ENCODE measurements at places on chromosomes 1 and 21.
A peak's percentile ranks its signal among the peaks of the same experiment; 100 is the strongest.

DNA sequence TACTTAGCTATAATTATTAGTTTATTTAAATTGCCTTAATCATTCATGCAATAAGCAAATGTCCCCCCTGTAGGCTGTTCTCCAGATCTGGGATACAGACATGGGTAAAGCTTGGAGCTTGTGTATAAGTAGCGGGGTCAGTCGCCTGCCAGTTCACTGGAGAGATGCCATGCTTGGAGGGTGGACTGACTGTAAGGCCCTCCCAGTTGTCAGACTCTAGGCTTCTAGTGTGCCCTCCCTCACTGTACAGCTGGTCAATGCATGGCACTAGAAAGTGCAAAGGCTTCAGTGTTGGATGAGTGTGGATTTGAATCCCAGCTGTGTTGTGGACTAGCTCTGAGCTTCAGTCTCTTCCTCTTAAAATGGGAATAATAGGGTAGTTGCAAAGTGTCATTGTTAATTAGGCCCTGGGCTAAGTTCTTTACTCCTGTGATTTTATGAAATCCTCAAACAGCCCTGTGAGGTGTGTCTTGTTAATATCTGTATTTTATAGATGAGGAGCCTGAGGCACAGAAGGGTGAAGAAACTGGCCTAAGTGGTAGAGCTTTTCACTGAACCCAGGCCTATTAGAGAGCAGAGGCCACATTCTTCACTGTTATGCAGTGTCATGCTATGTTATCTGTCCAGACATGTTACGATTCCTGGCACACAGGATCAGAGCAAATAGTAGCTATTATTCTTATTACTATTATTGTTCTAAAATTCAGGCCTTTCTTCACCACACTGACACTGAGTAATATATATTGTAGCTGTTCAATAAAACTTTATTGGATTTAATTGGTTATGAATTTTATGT is 85.9 kb downstream of the ROR1 start:
- peaks cover 6% of the 10 kb centered on the region for H3K4me1 ChIP-seq
- H3K4me3 ChIP-seq = no peak overlapping the region
- DNase-seq = no peak
- no peak overlapping the region for H3K27ac ChIP-seq
- H3K36me3 ChIP-seq = no peaks in the 10 kb centered on the region

DNA sequence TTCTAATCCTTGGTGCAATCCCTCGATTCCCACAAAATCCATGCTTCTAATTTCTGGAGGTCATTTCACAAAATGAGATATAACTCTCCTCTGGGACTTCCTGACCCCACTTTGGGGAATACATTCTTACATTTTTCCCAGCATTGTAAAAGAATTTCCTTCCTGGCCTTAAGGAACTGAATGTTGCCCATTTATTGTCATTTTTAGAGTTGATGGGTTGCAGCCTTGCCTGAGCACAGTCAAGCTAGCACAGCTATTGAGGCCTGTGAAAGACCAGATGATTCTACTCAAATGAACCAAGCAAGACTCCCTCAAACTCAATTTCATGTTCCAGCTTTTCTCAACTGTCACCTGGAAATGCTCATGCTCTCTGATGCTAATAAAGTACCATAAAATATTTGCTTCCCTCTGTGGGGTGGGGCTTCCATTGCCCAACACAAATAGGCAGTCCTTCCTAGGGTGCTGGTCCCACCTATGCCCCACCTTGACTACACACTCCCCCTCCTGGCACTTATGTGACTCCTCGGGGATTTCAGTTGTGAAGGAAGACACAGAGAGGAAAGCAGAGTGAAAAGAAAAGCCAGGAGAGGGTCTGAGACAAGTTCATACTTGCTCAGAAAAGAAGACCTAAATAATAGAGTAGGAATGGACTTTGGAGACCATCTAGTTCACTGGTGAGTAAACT is 24.0 kb upstream of the CDC7 start:
- no peaks in the 10 kb centered on the region for H3K27me3 ChIP-seq
- no peak overlapping the region for H3K4me3 ChIP-seq
- no peaks in the 10 kb centered on the region for H3K4me1 ChIP-seq
- no peak overlapping the region for H3K27ac ChIP-seq

- H3K4me3 ChIP-seq = no peak overlapping the region
- H3K27me3 ChIP-seq = no peaks in the 10 kb centered on the region
- DNase-seq = no peak
- H3K36me3 ChIP-seq = no peaks in the 10 kb centered on the region
- H3K27ac ChIP-seq = no peak overlapping the region
- H3K4me1 ChIP-seq = no peaks in the 10 kb centered on the region
Observed at GRCh38 chr1:160542303-160542945, 19.4 kb upstream of the SLAMF6 start.

- no peak for DNase-seq
- no peak overlapping the region for H3K27ac ChIP-seq
- peaks cover 1% of the 10 kb centered on the region for H3K27me3 ChIP-seq
- no peaks in the 10 kb centered on the region for H3K4me1 ChIP-seq
- H3K36me3 ChIP-seq = no peaks in the 10 kb centered on the region
Observed at GRCh38 chr1:209218113-209218512, 365.4 kb upstream of the CAMK1G start.

- no peaks in the 10 kb centered on the region for H3K36me3 ChIP-seq
- no peak for DNase-seq
- H3K27me3 ChIP-seq = no peaks in the 10 kb centered on the region
- H3K4me3 ChIP-seq = no peak overlapping the region
- no peaks in the 10 kb centered on the region for H3K4me1 ChIP-seq
Observed at GRCh38 chr21:33355355-33355754, 30.6 kb downstream of the IFNAR1 start.

GRCh38 chr1:70084314-70084915 is 121.0 kb downstream of the LRRC40 start:
- H3K27me3 ChIP-seq = no peaks in the 10 kb centered on the region
- DNase-seq = no peak
- H3K27ac ChIP-seq = no peak overlapping the region
- no peaks in the 10 kb centered on the region for H3K36me3 ChIP-seq
- H3K4me3 ChIP-seq = no peak overlapping the region

DNA sequence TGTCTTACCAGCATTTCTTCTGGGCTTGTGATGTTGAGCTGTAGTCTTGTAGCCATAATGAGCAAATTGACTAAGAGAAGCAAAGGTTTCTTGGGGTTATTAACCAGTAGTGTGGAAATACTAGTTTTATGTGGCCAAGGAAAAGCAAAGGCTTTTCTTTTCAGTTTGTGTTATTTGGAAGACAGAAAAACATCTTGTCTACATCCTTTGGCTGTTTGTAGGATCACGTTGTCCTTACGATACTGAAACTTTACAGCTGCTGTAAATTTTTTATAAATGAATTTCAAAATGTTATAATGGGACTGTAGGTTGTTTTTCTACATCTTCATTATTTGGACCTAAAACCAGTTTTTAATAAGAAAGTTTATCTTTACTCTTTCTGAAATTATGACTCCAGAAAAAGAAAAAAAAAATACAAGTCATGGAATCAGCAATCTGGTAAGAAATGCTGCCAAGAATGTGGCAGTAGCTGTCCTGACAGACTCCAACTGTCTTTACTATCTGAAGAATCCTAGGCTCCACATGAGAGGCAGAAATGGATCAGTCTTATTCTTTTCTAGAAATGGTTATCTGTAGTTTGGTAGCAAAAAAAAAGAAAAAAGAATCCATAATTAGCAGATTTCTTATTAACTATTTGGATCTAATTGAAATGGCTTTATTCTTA is 41.6 kb upstream of the QSOX1 start:
- H3K36me3 ChIP-seq = peaks cover 13% of the 10 kb centered on the region
- no peak overlapping the region for H3K27ac ChIP-seq
- no peaks in the 10 kb centered on the region for H3K27me3 ChIP-seq
- H3K4me1 ChIP-seq = no peaks in the 10 kb centered on the region
- H3K4me3 ChIP-seq = no peak overlapping the region
- no peak for DNase-seq

GRCh38 chr21:17146426-17146825 is 366.4 kb upstream of the CXADR start:
- no peak for DNase-seq
- no peaks in the 10 kb centered on the region for H3K27me3 ChIP-seq
- H3K4me3 ChIP-seq = no peak overlapping the region
- H3K36me3 ChIP-seq = no peaks in the 10 kb centered on the region

- DNase-seq = peak; percentile 90
- no peaks in the 10 kb centered on the region for H3K27me3 ChIP-seq
- no peaks in the 10 kb centered on the region for H3K36me3 ChIP-seq
- H3K27ac ChIP-seq = peak within 1 kb of the TSS; percentile 37
Observed at GRCh38 chr1:205775015-205775716, at the start of gene RAB29. TSS of gene RAB29 (minus strand) at chr1:205775482. CDS start at chr1:205774956, 526 bp downstream.

- no peaks in the 10 kb centered on the region for H3K27me3 ChIP-seq
- no peaks in the 10 kb centered on the region for H3K4me1 ChIP-seq
- H3K27ac ChIP-seq = no peak overlapping the region
Observed at GRCh38 chr1:167373986-167374385, 144.3 kb downstream of the CD247 start.

DNA sequence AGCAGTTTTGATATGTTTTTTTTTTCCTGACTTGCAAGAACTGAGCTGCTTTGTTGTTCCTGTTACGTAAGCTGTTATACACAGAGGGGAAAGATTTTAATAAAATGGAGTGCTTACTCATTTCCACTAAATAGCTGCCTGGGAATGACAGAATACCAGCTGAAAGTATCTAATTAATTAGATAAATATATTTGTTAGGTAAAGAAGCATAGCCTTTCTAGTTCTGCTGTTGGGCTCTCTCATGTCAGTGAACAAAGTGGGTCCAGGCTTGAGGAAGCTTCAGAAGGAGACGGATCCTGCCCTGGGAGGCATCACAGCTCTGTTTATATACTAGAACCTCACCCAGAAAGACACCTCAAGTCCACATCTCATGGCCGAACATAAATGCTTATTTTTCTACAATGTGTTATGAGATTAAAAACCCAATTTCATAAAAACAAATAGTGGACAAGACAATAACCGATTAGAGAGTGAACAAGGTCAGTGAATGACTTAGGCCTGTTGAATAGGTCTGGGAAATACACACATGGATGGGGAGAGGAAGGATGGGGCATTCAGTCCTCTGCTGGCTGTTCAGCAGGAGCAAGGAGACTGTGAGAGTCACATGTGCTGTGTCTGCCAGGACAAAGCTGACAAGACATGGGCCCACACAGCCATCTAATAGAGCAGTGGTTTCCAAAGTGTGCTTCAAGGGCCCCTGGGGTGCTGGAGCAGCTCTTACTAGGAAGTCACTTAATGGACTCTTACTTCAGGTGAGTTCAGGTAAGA is 20.6 kb downstream of the TRAF5 start:
- no peaks in the 10 kb centered on the region for H3K4me1 ChIP-seq
- no peak for DNase-seq
- H3K4me3 ChIP-seq = no peak overlapping the region
- no peak overlapping the region for H3K27ac ChIP-seq
- no peaks in the 10 kb centered on the region for H3K36me3 ChIP-seq
- no peaks in the 10 kb centered on the region for H3K27me3 ChIP-seq

DNA sequence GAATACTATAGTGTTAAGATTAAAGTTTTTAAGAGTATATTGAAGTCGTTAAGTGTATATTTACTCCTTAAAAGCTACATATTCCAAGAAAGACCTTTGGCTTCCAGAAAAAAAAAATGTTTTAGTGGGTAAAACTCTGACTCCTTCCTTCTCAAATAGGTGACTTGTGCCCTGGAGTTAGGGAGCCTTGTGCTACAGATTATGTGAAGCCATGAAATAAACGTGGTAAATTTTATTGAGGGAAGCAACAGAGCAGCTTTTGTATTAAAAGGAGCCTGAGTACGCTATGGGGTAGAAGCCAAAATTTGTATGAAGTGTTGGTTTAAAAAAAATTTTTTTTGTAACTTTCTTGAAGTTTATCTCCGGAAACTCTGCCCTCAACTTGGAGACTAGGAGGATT is 994 bp downstream of the RO60 start:
- no peak overlapping the region for H3K27ac ChIP-seq
- H3K4me1 ChIP-seq = peaks cover 2% of the 10 kb centered on the region
- H3K27me3 ChIP-seq = no peaks in the 10 kb centered on the region
- H3K36me3 ChIP-seq = no peaks in the 10 kb centered on the region
- DNase-seq = no peak
- H3K4me3 ChIP-seq = peak overlapping the region; percentile 73

GRCh38 chr1:98002288-98002687 is 81.5 kb upstream of the DPYD start:
- H3K27me3 ChIP-seq = no peaks in the 10 kb centered on the region
- no peaks in the 10 kb centered on the region for H3K4me1 ChIP-seq
- no peak for DNase-seq
- no peaks in the 10 kb centered on the region for H3K36me3 ChIP-seq
- H3K27ac ChIP-seq = no peak overlapping the region

GRCh38 chr1:110112656-110113055 is 413 bp downstream of the UBL4B start:
- H3K27me3 ChIP-seq = no peaks in the 10 kb centered on the region
- no peak overlapping the region for H3K4me3 ChIP-seq
- no peak overlapping the region for H3K27ac ChIP-seq
- no peaks in the 10 kb centered on the region for H3K36me3 ChIP-seq
- no peak for DNase-seq

DNA sequence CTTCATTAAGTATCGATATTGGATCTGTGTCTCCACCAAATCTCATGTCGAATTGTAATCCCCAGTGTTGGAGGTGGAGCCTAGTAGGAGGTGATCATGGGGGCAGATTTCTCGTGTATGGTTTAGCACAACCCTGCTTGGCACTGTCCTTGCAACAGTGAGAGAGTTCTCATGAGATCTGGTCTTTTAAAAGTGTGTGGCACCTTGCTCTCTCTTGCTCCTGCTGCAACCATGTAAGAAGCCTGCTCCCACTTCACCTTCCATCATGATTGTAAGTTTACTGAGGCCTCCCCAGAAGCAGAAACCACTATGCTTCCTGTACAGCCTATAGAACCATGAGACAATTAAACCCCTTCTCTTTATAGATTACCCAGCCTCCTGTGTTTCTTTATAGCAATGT is 424.4 kb downstream of the NPHP4 start:
- no peaks in the 10 kb centered on the region for H3K36me3 ChIP-seq
- H3K4me3 ChIP-seq = no peak overlapping the region
- no peak for DNase-seq
- H3K27ac ChIP-seq = no peak overlapping the region
- no peaks in the 10 kb centered on the region for H3K27me3 ChIP-seq

DNA sequence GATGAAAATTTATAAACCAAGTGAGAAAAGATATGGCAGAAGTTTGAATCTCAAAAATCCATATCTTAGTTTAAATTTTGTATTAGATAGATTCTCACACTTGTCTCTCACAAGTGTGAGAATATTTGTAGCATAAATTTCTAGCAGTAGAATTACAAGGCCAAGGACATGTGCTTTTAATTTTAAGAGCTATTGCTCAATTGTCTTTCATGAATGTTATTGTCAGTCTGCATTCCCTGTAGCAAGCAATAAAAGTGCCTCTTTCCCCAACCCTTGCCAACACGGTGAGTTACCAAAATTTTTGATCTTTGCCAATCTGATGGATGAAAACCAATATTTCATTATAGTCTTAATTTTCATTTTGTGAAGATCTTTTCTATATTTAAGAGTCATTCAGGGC is 64.0 kb downstream of the CTH start:
- no peak for DNase-seq
- H3K27ac ChIP-seq = no peak overlapping the region
- no peaks in the 10 kb centered on the region for H3K4me1 ChIP-seq
- no peaks in the 10 kb centered on the region for H3K36me3 ChIP-seq

GRCh38 chr1:41272601-41273000 is 30.5 kb upstream of the SCMH1 start:
- no peak overlapping the region for H3K4me3 ChIP-seq
- DNase-seq = no peak
- H3K4me1 ChIP-seq = no peaks in the 10 kb centered on the region
- no peak overlapping the region for H3K27ac ChIP-seq
- no peaks in the 10 kb centered on the region for H3K36me3 ChIP-seq
- no peaks in the 10 kb centered on the region for H3K27me3 ChIP-seq
